ENCODE measurements at places on chromosomes 6 and 20.

- no peak overlapping the region for H3K27ac ChIP-seq
- no peaks in the 10 kb centered on the region for H3K36me3 ChIP-seq
- no peaks in the 10 kb centered on the region for H3K27me3 ChIP-seq
- no peak for DNase-seq
Observed at GRCh38 chr20:6360766-6361165, 237.9 kb upstream of the FERMT1 start.

DNA sequence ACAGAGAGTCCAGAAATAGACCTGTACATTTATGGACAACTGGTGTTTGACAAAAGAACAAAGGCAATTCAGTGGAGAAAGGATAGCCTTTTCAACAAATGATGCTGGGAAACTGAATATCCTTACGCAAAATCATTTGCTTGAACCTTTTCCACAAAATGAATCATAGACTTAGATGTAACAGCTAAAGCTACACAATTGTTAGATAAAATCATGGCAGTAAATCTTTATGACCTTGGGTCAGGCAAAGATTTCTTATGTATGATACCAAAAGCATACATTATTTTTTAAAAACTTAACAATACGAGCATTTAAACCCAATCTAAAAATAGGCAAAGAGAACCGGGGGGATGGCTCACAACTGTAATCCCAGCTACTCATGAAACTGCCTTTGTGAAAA, 73.5 kb upstream of the DST start:
- no peak overlapping the region for H3K4me3 ChIP-seq
- peaks cover 20% of the 10 kb centered on the region for H3K4me1 ChIP-seq
- no peak for DNase-seq
- no peaks in the 10 kb centered on the region for H3K27me3 ChIP-seq
- no peaks in the 10 kb centered on the region for H3K36me3 ChIP-seq

- peaks cover 7% of the 10 kb centered on the region for H3K4me1 ChIP-seq
- H3K36me3 ChIP-seq = no peaks in the 10 kb centered on the region
Observed at GRCh38 chr6:131130554-131130940, 4.7 kb upstream of the AKAP7 start.

- no peak for DNase-seq
- H3K4me3 ChIP-seq = no peak overlapping the region
Observed at GRCh38 chr6:149960488-149960887, 3.3 kb upstream of the ULBP1 start.

DNA sequence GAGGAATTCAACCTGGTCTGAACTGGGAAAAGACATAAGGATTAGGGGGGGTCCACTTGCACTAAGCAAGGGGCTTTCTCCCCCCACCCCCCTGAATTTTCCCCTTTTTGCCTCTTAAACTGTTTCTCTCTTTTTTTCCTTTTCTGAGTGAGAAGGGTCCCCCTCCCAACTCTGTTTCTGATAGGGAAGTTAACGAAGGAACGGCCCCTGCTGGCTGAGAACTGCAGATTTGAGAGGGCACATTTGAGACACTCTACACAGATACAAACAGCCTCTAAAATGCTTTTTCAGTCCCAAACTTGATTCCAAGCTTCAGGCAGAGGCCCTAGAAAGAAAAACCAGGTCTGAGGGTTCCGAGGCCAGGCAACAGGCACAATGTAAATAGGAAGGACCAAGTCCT, 91.7 kb downstream of the JARID2 start:
- no peak overlapping the region for H3K4me3 ChIP-seq
- peaks cover 14% of the 10 kb centered on the region for H3K4me1 ChIP-seq
- DNase-seq = no peak
- H3K27me3 ChIP-seq = no peaks in the 10 kb centered on the region
- no peak overlapping the region for H3K27ac ChIP-seq
- H3K36me3 ChIP-seq = no peaks in the 10 kb centered on the region

DNA sequence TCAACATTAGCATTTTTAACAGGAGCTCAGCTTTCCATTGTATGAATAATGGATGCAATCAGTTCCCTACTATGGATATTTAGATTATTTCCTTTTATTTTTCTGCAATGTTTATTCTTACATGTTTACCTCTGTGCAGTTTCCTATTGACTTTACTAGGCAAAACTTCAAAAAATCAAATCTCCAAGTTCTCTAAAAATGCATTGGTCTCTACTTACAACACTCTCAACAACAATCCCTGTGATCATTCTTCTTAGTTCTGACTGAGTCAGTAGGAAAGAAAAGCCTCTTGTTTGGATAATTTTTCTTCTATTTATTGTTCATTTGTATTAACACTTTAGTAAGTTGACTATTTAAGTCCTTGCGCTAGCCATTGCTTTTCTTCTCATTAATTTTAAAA, 126.1 kb downstream of the KIF13A start:
- H3K36me3 ChIP-seq = no peaks in the 10 kb centered on the region
- H3K4me3 ChIP-seq = no peak overlapping the region
- H3K4me1 ChIP-seq = no peaks in the 10 kb centered on the region
- H3K27ac ChIP-seq = no peak overlapping the region
- DNase-seq = no peak
- H3K27me3 ChIP-seq = no peaks in the 10 kb centered on the region

DNA sequence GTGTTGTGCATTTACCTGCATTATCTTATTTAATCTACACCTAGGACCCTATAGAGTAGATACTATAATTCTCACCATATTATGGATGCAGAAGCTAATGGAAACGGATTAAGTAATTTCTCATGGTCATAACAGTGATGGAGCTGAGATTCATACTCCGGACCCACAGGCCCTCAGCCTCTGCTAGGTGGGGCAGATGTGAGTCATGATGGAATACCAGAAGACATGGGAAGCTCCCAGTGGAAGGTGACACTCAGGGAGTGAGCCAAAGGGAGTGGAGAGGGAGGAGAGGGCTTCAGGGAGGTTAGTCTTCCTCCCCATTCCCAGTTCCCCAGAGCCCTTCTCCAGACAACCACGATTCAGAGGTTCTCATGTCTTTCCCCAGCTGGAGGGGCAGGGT, 65.2 kb upstream of the GPR6 start:
- no peaks in the 10 kb centered on the region for H3K27me3 ChIP-seq
- H3K27ac ChIP-seq = no peak overlapping the region
- no peak overlapping the region for H3K4me3 ChIP-seq
- no peaks in the 10 kb centered on the region for H3K4me1 ChIP-seq
- no peaks in the 10 kb centered on the region for H3K36me3 ChIP-seq

DNA sequence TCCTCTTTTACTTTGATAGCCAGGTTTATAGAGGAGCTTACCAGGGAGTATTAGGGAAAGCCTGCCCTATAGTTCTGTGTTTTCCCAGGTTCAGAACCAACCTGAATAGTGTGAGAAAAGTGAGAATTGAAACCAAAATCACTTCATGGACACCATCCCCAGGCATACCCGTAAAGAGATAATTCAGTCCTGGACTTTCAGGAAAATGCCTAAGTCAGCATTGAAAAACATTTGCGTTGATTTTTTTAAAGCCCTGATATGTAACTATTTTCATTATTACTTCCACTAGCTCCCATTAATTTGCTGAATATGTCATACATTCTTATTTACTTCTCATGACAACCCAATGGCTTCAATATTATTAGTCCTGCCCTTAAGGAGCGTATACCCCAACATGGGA, 77.4 kb upstream of the TCF21 start:
- DNase-seq = no peak
- H3K4me1 ChIP-seq = no peaks in the 10 kb centered on the region
- H3K27ac ChIP-seq = no peak overlapping the region

GRCh38 chr6:43954311-43955131, 172.7 kb downstream of the MRPL14 start:
- H3K4me1 ChIP-seq = no peaks in the 10 kb centered on the region
- no peak overlapping the region for H3K4me3 ChIP-seq
- no peak for DNase-seq
- H3K27me3 ChIP-seq = no peaks in the 10 kb centered on the region
- H3K27ac ChIP-seq = no peak overlapping the region
- no peaks in the 10 kb centered on the region for H3K36me3 ChIP-seq

DNA sequence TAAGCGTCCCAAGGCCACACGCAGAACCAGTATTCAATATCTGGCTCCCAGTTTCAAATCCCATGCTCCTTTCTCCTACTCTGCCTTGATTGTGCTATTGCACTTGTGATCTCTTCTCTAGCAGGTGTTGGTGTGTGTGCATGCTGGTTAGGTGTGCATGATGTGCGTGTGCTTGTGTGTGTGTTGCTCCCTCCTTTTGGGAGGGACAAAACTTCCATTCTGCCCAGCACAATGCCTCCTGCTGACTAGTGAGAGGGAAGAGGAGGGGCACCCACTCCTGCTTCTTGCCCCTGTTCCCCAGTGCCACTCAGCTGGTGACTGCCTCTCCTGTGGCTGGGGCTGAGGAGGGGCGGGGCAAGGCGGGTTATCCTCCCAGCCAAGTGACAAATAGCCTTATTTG, 19.7 kb downstream of the CD40 start:
- H3K4me3 ChIP-seq = no peak overlapping the region
- no peak overlapping the region for H3K27ac ChIP-seq
- peaks cover 3% of the 10 kb centered on the region for H3K4me1 ChIP-seq
- H3K36me3 ChIP-seq = no peaks in the 10 kb centered on the region

DNA sequence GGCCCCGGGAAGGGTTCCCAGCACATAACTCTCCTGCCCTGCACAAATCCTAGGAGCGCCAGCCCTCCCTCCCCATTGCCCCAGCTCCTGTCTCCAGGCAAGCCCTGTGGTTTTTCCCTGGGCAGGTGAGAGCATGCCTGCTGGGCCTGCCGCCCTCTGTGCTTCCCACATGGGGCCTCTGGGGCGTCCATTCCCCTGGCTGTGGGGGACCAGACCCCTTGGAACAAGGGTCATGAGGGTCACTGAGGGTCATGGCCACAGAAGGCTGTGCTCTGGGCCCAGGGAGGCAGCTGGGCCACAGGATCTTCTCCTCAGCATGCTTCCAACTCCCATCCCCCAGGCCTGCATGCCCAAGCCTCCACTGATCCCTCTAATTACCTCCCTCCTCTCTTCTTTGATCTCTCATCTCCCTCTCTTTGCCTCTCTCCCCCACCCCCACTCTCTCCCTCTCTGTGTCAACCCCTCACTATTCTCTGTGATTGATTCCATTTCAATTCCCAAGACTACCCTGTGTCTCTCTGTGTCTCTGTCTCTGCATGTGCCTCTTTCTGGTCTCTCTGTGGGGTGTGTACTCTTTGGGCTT, 6.1 kb downstream of the MDFI start:
- H3K4me1 ChIP-seq = no peaks in the 10 kb centered on the region
- H3K27me3 ChIP-seq = no peaks in the 10 kb centered on the region
- DNase-seq = no peak
- no peak overlapping the region for H3K4me3 ChIP-seq
- H3K36me3 ChIP-seq = no peaks in the 10 kb centered on the region

DNA sequence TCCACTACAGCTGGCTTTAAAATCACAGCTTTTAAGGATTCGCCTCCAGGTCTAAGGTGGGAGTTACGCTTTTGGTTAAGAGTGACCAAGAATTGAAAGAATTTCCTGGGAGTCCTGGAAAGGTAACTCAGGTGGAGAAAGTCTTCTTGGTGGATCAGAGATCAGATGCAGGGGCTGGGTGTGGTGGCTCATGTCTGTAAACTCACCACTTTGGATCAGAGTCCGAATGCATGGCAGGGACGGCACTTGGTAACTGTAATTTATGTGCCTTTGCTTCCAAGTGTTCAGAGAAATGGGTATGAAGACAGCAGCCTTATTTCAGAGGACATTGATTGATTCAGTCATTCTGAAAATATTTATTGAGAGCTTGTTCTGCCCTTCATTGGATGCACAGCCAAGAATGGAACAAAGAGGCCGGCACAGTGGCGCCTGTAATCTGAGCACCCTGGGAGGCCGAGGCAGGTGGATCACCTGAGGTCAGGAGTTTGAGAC, 18.0 kb upstream of the JARID2 start:
- no peaks in the 10 kb centered on the region for H3K27me3 ChIP-seq
- H3K4me1 ChIP-seq = no peaks in the 10 kb centered on the region
- no peak for DNase-seq
- no peak overlapping the region for H3K27ac ChIP-seq

GRCh38 chr6:151452750-151453427, 963 bp upstream of the RMND1 start:
- H3K4me3 ChIP-seq = peak overlapping the region; percentile 70
- no peaks in the 10 kb centered on the region for H3K27me3 ChIP-seq
- peak overlapping the region; percentile 93 for H3K27ac ChIP-seq
- H3K36me3 ChIP-seq = peaks cover 9% of the 10 kb centered on the region
- DNase-seq = peak; percentile 47

DNA sequence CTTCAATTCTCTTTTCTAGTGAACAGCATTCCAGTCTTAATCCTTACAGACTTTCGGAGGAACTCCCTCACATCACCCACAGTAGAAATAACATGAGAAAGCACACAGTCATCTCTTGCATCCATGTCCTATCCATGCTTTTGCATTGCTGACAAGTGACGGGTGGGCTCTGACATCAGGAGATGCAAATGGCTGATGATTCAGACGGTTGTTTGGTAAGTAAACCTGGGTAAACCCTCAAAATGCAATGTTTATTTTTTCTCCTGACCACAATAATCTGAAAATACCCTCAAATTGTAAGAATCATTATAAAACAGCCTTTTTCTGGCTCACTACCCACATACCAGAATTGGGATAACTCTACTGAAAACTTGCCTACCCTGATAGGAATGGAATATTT, 792.0 kb downstream of the MAFB start:
- no peaks in the 10 kb centered on the region for H3K36me3 ChIP-seq
- no peaks in the 10 kb centered on the region for H3K27me3 ChIP-seq
- no peaks in the 10 kb centered on the region for H3K4me1 ChIP-seq
- DNase-seq = no peak
- H3K4me3 ChIP-seq = no peak overlapping the region

GRCh38 chr6:133753756-133754155, 135.2 kb upstream of the TCF21 start:
- H3K36me3 ChIP-seq = no peaks in the 10 kb centered on the region
- H3K4me3 ChIP-seq = no peak overlapping the region
- no peaks in the 10 kb centered on the region for H3K27me3 ChIP-seq
- no peaks in the 10 kb centered on the region for H3K4me1 ChIP-seq
- no peak for DNase-seq
- H3K27ac ChIP-seq = no peak overlapping the region

DNA sequence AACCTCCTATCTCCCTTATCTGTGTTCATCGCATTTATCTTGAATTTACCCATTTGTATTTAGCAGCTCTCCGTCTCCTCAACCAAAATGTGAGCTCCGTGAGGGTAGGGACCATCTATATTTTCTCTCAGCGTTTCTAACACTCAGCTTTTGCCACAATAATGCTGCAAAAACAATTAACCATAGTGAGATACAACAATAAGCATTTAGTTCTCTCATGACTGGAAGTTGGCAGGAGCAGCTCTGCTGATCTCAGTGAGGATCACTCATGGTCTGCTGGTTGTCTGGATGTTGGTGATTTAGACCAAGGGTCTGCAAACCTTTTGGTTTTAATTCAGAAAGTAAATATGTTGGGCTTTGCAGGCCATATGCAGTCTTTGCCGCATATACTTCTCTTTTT, 394.8 kb upstream of the RNF217 start:
- H3K27ac ChIP-seq = no peak overlapping the region
- no peak for DNase-seq
- H3K36me3 ChIP-seq = no peaks in the 10 kb centered on the region
- H3K4me3 ChIP-seq = no peak overlapping the region
- H3K27me3 ChIP-seq = no peaks in the 10 kb centered on the region

GRCh38 chr6:29424575-29424974, 9.8 kb downstream of the OR12D1 start:
- no peak for DNase-seq
- H3K4me3 ChIP-seq = no peak overlapping the region
- no peak overlapping the region for H3K27ac ChIP-seq
- peaks cover 14% of the 10 kb centered on the region for H3K27me3 ChIP-seq
- no peaks in the 10 kb centered on the region for H3K36me3 ChIP-seq
- no peaks in the 10 kb centered on the region for H3K4me1 ChIP-seq
